ENCODE measurements at places on chromosomes 6 and 20.

GRCh38 chr6:52931351-52931750 is 21.9 kb upstream of the GSTA3 start:
- DNase-seq: no peak

- no peak for DNase-seq
These were observed 58.3 kb downstream of the CARMIL1 start for GRCh38 chr6:25337431-25337830.

DNA sequence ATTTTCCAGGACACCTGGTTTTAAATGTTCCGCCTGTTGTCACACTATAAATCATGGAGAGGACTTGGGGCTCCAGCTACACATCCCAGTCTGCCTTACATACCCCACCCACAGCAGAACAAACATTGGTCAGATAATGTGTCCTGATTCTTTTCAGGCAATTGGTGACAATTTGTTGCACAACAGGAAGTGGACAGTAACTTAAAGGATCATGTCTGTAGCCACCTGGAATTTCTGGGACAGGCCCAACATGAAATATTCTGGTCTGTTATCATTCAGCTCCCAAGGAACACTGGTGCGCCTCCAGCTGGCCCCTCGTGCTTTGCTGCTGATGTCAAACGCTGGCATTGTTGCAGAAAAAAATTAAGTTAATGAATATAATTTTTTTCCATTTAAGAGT is 117.2 kb downstream of the SOBP start:
- no peak for DNase-seq

- peak; percentile 57 for DNase-seq
These were observed 26.7 kb upstream of the SRC start for GRCh38 chr20:37319151-37319671.

GRCh38 chr6:106870069-106870468 is 104.5 kb downstream of the CD24 start:
- DNase-seq: peak; percentile 55

DNA sequence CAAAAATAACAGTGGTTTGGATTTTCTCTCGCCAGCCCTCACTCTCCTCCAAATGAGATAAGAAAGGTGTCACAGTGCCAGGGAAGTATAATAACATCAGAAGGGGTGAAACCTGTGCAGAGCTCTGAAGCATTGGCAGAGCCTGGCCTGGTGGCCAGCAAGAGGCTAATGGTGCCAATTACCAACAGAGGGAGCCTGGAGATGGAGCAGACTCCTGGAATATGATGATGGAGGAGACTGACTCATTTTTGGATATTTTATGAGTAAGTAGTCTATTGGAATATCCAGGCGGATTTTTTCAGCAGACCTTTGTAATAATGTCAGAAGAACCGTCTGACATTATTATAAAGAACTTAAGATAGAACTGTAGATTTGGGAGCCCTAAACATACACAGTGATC is 442.6 kb upstream of the MARCKS start:
- peak; percentile 61 for DNase-seq

- DNase-seq: peak; percentile 68
These were observed 186.9 kb downstream of the ZFP64 start for GRCh38 chr20:52004715-52005114.

- DNase-seq: no peak
These were observed 324.2 kb upstream of the HSF2 start for GRCh38 chr6:122075084-122075838.

GRCh38 chr6:117924690-117925089 is 17.6 kb downstream of the SLC35F1 start:
- DNase-seq: no peak

- DNase-seq: peak; percentile 47
These were observed 71.9 kb downstream of the SRC start for GRCh38 chr20:37417617-37418467.

DNA sequence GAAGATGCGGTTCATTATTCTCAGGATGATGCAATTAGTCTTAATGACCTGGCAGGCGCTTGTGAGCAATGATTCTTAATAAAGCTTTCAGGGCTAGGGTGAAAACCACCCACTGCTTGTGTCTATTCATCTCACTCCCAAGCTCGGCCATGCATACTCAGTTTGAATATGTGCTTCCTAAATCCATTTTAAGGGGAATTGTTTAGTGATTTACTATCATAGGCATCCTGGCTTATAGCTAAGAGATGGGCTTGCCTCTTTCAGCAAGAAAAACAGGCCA is 141.1 kb upstream of the SLC24A3 start:
- DNase-seq: no peak

GRCh38 chr20:48754292-48754691 is 73.5 kb downstream of the PREX1 start:
- DNase-seq: no peak

- peak; percentile 33 for DNase-seq
These were observed 23.3 kb upstream of the ENPP1 start for GRCh38 chr6:131784561-131784960.

DNA sequence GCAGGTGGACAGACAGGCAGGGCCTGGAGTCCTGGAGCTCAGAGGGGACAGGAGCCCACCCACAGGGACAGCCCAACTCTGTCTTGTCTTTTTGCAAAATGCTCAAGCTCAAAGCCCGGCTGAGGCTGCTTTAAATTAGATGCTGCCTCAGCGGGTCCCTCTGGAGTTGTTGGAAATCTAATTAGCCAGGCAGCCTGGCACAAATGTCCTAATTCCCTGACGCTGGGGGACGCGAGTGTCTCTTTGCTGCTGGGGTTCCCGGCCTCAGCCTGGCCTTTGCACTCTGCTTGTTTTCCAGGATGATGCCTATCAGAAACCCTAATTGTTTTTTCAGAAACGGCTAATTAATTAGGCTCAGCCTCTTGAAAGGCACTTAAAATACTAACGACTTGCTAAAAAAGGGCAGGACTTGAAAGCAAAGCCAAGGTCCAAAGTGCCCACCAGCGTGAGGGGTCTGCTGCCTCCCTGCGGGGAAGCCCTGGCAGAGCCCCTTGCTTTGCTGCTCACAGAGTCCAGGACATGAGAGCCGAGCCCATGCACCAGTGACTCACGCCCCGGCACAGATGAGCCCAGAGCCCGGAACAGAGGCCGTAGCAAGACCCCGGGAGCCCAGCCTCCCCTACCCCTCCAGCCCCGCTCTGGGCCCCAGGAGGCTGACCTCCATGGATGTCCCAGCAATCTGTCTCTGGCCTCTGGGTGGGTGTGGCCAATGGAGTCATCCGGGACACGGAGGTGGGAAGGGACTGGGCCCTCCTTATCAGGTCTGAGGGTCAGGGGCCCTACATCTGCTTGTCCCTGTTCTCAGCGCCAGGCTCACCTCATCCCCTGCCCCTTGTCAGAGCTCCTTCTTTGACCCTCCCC is 46.0 kb upstream of the BHLHE23 start:
- no peak for DNase-seq

DNA sequence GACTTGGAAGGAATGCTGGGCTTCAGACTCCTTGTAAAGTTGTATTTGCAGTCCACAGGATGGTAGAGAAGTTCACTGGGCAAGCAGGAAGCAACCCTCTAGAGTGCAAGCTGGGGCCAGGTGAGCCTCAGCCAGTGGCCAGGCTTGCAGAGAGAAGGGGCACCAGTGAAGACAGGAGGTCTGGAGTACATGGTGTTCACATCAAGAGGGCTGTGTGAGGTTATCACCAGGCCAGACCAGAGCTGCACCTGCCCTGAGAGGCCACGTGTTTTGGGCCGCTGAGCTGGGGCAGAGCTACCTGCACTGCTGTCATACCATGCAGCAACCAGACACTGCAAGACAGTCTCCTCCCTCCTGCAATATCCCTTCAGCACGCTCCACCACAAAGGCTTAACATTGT is 79.0 kb downstream of the SH3BGRL2 start:
- DNase-seq: no peak

DNA sequence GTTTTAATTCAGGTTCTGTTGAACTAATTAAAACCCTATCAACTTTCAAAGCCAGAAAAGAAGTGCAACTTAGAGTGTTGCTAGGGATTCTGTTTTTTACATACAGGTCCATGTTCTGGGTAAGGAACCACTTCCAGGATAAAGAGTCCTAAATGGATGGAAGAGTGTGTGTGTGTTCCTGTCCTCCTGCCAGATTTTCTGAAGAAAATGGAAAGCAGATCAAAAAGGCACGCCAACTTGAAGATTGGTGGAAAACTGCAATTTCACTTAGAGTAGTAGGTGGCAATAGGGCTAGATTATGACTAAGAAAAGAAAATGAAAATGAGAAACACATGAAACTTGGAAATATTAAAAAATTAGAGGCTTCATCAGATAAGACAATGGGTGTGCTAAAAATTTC is 85.3 kb downstream of the COL21A1 start:
- no peak for DNase-seq

- no peak for DNase-seq
These were observed 70.4 kb downstream of the TSHZ2 start for GRCh38 chr20:53042521-53042920.

DNA sequence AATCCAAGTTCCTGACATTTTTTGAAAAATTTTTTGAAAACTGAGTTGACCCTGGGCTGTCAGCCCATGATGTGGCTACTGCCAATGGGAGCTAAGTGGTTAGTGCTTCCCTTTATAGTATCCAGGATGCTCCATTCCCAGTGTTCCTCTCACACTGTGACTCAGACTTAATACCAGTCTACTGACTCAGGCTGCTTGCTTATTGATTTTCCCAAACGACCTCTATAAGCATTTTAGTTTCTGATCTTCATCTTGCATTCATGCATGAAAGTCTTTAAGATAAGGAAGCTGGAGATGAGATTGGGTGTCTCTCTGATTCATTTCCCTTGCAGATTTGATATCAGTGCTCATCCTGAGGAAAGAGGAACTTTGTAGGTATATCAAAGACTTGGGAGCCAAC is 560.0 kb downstream of the TBC1D32 start:
- DNase-seq: no peak

GRCh38 chr6:155256122-155256795 is 7.6 kb upstream of the CLDN20 start:
- DNase-seq: no peak

DNA sequence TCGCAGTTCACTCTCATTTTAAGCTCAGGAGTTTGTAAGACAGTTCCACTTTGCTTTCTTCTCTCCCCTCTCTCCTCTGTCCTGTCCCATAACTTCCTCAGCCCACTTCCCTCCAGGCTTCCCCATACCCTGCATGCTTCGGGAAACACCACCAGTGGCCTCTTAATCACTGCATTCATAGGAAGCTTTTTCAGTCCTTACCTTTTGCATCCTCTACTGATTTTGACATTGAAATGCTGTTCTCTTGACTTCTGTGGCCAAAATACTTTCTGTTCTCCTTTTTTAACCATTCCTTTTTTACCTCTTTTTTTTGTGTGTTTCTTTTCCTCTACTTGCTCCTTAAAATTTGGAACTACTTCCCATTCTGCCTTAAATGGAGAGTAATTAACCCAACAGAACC is 69.7 kb downstream of the HIVEP1 start:
- DNase-seq: no peak

GRCh38 chr6:82017288-82017687 is 230.3 kb downstream of the IBTK start:
- DNase-seq: peak; percentile 29

GRCh38 chr6:45685076-45685475 is 307.3 kb upstream of the SUPT3H start:
- no peak for DNase-seq

GRCh38 chr20:32559753-32560380 is 25.3 kb downstream of the NOL4L start:
- DNase-seq: no peak

GRCh38 chr6:144715344-144715743 is 430.2 kb downstream of the UTRN start:
- no peak for DNase-seq

GRCh38 chr20:11267131-11267761 is 593.4 kb upstream of the JAG1 start:
- peak; percentile 93 for DNase-seq

GRCh38 chr20:10609276-10609675 is 64.5 kb downstream of the JAG1 start:
- peak; percentile 70 for DNase-seq

DNA sequence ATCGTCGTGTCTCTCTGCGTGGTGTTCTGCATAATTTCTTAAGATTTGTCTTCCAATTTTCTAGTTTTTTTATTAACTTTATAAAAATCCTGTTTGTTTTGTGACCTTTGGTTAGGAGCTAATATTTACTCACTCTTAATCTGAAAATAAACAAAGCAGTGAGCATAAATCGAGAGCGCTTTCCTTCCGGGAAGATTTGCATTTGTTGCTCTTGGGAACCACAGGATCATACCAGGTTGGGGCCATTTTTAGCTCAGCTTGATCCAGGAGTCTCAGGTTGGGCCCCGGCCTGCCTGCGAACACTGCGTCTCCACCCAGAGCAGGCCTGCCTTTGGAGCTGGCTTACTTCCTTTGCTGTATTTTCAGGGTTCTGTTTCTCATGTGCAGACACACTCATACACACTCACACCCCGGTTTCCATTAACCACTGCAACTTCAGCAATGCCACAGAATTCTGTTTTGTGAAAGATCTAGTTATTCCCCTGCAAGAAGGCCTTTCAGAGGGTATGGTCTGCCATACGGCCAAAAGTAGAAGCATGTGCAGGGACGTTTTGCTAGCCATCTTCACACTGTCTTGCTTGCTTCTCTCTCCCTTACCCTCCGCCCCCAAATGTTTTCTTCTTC is 17.3 kb downstream of the BPHL start:
- no peak for DNase-seq

GRCh38 chr20:5841522-5841921 is 91.3 kb downstream of the SHLD1 start:
- no peak for DNase-seq

DNA sequence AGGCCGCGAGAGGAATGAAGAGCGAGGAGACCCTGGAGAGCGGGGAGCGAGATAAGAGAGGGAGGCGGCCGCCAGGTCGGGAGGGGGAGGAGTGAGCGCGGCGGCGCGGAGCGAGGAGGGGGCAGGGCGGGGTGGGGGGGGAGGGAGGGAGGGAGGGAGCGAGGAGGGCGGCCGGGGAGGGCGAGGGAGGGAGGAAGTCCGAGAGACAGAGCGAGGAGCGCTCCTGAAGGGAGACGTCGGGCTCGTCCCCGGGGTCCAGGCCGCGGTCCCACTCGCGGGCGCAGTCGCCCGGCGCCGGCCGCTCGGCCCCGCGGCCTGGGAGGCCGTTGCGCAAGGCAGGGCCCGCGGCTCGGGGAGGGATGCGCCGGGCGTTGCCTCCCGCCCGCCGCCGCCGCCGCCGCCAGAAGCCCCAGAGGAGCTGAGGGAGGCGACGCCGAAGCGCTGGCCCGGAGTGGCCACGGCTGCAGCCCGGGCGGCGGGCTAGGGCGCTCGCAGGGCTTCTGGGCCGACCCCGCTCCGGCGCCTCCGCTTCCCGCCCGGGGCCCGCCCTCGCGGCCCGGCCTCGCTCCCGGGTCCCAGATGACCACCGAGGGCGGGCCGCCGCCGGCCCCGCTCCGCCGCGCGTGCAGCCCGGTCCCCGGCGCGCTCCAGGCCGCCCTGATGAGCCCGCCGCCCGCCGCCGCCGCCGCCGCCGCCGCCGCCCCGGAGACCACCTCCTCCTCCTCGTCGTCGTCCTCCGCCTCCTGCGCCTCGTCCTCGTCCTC is at the start of gene FOXF2:
FOXF2 (plus strand) TSS at position 208 of the 764 bp plus-strand sequence; CDS start at position 580, 372 bp downstream.
- DNase-seq: peak; percentile 87

- no peak for DNase-seq
These were observed 501.8 kb downstream of the HACE1 start for GRCh38 chr6:104357928-104358327.

Measured in GM03348 (cell line).